NCI-H1930 (cell line): ENCODE measurements at places on chromosomes 2 and 18.

GRCh38 chr2:181788897-181789555 lies 102.5 kb upstream of the ITPRID2 start:
- no peak for DNase-seq

GRCh38 chr2:42736598-42737322 lies 27.2 kb downstream of the OXER1 start:
- DNase-seq, result no peak

GRCh38 chr2:142596334-142597088 lies 281.0 kb upstream of the KYNU start:
- no peak for DNase-seq

DNA sequence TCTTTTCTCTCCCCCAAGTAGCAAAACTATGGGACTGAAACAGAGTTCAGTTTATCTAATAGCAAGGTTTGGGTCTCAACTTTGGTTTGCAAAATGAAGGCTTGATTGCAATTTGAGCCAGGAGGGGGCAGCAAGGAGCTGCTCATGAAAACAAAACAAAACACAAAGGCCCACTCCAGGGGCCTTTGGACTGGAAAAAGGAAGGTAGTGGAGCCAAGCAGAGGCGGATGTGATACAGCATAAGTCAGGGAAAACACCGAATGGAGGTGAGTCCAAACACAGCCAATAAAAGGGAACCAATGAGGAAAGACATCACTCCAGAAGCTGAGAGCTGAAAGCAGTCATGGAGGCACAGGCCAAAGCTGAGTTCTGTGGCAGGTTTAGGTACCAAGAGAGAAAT lies 799.7 kb upstream of the ACVR2A start:
- no peak for DNase-seq

GRCh38 chr2:109563288-109563687 lies 50.5 kb downstream of the SEPTIN10 start:
- no peak for DNase-seq

DNA sequence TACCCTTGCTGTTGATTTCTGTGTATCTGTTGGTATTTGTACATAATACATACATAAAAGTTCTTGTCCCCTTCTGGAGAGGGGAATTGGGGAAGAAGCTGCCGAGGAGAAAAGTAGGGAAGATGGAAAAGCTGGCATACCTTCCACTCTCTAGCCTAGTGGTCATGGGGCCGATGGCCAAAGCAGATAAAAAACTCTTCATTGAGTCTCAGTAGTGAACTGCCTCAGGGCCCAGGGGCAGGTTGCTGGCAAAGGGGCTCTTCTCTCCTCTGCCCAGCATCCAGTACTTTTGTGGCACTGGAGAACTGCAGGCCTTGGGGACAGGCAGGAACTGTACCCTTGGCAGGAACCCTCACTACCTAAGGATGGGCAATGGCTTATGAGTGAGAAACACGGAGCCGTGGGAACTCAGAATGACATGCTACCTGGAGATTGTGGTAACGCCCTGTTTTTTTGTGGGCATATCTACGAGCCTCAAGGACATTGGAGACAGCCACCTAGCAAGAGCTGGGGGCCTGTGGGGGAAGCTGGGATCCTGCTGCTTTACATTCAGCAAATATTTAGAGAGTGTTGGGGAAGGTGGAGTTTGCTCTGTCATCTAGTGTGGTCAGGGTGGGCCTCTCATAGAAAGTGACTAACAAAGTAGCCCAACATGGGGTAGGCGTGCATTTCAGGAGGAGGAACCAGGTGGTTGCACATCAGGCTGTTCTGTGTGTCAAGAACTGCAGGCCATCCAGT lies 22.6 kb upstream of the ITGB6 start:
- no peak for DNase-seq

- no peak for DNase-seq
Measured at GRCh38 chr2:62186156-62186905, 9.6 kb upstream of the B3GNT2 start.

- no peak for DNase-seq
Measured at GRCh38 chr18:24490539-24490938, 30.1 kb downstream of the HRH4 start.

DNA sequence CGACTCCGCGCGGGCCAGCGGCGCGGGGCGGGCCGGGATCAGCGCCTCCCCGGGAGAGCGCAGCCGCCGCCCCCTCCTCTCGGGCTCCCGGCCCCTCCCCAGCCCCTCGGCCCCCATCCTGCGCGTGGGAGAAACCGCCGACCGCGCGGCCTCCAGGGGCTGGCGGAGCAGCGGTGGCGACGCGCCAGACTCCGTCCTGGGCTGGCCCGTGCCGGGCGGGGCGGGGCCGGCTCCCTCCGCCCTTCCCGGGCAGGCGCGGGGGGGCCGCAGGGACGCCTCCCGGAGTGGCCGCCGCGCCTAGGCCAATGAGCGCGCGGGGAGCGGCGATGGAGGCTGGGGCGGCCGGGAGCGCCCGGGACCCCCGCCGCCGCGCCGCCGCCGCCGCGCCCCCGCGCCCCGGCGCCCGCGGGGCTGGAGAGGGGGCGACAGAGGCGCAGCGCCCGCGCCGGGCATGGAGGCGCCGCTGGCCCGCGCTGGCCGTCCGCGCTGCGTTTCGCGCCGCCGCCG lies 49.1 kb downstream of the KCNIP3 start:
- peak; percentile 29 for DNase-seq

DNA sequence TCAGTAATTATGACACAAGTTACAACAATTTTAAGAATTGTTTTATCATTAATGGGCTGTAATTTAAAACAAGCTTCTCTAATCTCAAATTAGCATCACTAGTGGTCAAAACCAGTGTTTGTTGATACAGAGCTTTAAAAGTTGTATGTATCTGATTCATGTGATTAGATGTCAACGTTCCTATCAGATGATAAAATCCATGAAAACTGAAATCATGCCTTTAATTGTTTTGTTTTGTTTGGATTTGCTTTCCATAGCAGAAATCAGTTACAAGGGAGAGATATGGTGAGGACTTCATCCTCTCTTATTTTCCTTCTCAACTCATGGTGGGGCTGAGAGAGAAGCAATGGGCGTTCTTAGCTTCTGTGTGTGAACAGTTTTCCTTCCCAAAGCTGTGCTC lies 469.6 kb downstream of the PID1 start:
- no peak for DNase-seq

DNA sequence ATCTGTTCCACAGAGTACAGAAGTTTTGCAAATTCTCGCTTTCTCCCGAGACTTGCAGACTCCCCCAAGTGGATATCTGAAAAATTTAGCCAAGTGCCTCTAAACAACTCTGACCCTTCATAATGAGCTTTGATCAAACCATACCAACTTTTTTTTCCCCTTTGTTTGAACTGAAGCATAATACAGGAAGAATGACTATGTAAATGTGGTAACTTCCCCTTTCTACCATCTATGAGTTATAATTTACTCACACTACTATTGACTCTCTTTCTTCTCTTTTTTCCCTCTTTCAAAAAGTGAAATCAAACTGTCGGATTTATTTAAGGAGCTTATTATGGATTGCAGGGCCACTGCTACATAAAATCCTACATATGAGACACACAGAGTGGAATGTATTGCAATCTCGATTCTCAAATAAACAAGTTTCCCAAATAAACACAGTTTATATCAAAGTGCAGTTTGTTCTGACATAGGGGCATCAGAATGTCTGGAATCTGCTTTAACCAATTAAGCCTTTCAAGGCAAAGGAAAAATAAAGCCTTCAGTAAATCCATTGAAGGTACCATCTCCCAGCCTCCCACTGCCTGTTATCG lies 1.4 kb upstream of the ZNF804A start:
- no peak for DNase-seq

- no peak for DNase-seq
Measured at GRCh38 chr2:240954436-240955305, 43.7 kb upstream of the SNED1 start.

DNA sequence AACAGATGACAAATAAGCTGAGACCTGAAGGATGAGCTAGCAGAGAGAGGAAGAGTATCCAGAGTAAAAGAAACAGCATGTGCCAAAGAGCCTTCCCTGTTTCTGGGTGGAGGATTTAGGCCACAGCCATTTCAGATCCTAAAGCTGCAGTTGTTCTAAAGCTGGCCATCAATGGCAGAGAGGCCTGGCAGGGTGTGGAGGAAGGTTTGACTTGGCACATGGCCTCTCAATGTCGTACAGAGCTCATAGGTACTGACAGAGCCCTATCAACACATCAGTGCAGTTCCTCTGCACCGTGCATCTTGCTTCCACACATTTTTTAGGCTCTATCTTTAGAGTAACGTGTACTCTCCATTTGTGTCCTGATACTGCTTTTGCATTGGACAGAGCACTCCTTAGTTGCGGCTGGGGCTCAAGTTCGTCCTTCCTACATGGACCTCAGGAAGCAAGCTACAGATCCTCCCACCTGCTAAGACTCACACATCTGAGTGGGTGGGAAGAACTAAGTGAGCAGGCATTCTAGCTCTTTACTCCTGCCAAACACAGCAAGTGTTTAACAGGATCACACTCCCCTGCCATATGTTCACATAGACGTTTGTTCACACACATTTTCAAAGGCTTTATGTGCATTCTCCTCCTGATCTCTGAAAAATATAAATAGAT lies 3.0 kb upstream of the CHMP3 start:
- DNase-seq, result no peak

GRCh38 chr2:173251225-173251624 lies 103.4 kb upstream of the CDCA7 start:
- no peak for DNase-seq

GRCh38 chr2:190649798-190650390 lies 1.0 kb downstream of the NAB1 start:
- DNase-seq, result no peak

DNA sequence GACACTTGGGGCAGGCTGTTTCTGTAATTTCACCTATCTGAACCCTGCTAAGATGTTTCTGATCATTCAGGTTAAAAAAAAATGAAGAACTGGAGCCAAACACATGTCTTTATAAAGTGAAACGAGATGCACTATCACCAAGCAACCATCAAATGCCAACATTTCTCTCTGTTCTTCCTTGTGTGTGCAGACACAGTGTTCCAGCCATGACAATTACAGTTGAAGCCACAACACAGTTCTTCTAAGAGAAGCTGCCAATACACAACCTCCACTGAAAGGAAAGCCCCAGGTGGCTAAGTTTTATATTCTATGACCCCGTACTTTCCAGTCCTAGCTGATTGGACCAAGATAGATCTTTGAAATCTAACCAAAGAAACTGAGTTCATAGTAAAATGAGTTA lies 181.8 kb downstream of the RAD51AP2 start:
- no peak for DNase-seq

DNA sequence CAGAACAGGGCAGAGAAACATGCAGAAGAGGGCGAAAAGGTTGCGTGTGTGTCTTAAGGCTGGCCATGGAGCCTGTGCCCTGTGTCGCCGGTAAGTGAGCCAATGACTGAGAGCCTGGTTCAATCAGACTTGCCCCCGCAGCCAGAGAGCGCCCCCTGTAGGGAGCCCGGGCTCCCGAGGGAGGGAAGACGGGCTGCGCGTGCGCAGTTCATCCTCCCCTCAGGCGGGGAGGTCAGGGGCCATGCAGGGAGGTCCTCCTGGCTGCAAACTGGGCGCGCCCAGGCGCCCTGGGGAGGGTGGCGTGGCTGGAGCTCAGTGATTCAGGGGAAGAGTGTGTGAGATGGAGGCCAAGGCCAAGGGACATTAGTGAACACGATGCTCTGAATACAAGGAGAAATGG lies 276.6 kb downstream of the PHLPP1 start:
- DNase-seq, result no peak

DNA sequence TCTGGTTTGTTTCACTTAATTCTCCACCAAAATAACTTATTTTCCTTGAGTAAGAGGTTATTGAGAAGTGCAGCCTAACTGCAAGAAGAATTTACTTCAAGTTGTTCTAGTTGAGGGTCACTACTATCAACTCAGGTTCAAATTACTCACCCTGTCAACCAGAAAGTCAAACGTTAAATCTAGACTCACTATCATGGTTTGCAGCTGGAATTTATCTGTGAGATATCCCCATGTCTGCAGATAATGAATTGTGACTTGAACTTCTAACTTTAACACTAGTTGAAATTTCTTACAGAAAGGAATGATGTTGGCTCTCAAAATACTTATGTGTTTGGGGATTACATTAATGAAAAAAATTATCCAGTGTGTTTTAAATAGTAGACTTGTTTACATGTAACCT lies 1145.7 kb upstream of the NXPH2 start:
- DNase-seq, result no peak

DNA sequence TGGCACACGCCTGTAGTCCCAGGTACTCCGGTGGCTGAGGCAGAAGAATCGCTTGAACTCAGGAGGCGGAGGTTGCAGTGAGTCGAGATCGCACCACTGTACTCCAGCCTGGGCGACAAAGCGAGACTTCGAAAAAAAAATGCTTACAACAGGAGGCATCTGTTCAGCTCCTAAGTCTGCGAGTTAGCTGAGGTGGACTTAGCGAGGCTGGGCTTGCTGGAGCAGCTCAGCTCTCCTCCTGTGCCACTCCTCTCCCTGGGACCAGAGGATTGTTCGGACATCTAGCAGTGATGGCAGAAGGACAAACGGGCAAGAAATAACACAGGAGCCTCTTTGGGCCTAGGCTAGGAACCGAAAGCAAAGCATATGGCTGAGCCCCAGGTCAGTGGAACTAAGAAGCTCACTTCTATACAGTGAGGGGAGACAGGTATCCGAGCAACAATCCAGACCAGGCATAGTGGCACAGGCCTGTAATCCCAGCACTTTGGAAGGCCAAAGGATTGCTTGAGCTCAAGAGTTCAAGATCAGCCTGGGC lies 260.1 kb downstream of the GLI2 start:
- DNase-seq, result no peak

GRCh38 chr2:53210538-53210937 lies 557.1 kb upstream of the CHAC2 start:
- DNase-seq, result no peak

- DNase-seq, result no peak
Measured at GRCh38 chr2:186443851-186444250, 42.2 kb upstream of the ZC3H15 start.

DNA sequence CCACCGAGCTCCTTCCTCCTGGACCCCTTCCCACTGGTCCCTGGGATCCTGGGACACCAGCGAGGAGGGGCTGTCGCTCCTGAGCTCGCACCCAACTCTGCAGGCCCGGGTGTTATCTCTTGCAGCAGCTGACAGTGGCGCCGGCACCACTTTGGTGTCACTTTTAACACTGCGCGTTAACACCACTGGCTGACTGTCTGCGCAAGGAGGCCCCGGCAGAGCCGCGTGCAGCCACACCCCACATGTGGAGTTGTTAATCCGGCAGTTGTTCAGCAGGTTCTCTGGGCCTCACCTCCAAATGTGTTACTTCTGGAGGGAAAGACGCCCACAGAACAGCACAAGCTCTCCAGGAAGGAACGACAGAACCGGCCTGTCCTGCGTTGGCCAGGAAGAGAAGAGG lies 155.0 kb upstream of the GLI2 start:
- DNase-seq, result no peak
